ENCODE measurements at places on chromosomes 3 and 15.

DNA sequence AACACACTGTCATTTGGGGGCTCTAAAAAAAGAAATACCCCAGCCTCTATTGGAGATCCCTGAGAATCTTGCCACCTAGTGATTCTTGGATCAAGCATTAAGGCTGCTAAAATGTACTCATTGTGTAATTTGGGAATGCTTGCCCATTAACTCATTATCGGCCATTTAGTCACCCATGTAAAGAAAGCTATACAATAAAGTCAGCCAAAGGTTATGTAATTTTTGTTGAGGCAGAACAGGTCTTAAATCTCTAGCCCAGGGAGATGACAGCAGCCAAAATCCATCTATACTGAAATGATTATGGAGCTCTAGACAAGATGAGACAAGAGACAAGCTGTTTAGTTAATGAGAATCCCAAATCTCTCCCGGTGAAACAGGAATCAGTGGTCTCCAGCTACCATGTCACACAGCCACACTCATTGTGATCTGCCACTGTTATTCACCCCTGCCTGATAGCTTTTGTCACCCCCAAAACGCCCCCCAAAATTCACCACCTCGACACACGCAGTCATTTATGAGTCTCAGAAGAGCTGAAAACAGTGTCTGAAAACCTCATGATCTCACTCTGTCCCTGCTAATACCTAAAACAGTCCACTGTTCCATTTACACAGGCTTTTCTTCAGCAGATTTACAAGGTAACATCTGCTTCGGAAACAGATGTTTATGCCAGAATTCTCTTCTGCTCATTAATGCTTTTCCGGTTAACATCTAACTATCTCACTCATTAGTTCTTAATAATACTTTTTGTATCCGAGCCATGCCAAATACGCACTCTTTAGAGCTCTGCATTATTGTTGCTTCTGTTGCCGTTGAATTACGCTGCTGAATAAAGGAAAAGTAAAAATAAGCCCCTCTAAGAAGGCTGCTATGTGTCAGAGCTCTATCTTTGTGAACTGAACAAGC lies 138.5 kb downstream of the RORA start:
- DNase-seq = no peak

DNA sequence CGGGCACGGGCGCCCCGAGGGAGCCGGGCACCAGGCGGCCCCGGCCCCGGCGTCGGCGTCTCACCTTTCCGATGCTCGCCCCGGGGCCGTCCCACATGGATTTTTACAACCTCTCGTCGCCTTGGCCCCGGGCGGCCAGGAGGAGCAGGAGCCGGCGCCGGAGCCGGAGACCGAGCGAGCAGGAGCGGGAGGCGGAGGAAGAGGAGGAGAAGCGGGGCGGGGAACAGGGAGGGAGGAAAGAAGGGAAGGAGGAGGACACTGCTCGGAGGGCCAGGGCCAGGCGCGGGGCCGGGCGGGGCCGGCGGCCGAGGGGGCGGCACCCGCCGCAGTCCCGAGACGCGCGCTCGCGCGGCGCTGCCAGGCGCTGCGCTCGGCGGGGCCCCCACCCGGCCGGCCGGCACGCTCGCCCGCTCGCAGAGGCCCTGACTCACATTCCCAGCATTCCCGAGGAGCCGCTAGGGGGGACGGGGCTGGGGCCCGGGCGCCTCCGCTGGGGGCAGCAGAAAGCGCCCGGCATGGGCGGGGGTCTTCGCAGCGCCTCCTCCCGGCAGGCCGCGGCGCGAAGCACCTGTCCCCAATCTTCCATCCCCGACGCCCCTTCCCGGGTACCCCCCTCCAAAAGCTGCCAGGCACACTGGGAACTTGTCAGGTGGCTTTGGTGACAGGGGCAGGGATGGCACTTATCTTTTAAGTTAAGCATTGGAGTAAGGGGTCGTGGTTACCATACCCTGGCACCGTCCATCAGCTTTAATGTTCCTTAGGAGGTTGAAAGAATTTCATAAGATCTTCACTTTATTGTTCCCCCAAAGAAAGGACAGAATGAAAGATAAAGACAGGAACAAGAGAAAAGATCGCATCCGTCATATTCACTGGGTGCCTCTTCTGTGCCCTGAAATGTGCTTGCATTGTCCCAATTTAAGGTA lies at the start of gene ERC2:
Gene ERC2, minus strand, starts transcription at position 284 of the 923 bp plus-strand sequence.
- no peak for DNase-seq

GRCh38 chr3:123660900-123661299 lies 76.0 kb upstream of the HACD2 start:
- no peak for DNase-seq

DNA sequence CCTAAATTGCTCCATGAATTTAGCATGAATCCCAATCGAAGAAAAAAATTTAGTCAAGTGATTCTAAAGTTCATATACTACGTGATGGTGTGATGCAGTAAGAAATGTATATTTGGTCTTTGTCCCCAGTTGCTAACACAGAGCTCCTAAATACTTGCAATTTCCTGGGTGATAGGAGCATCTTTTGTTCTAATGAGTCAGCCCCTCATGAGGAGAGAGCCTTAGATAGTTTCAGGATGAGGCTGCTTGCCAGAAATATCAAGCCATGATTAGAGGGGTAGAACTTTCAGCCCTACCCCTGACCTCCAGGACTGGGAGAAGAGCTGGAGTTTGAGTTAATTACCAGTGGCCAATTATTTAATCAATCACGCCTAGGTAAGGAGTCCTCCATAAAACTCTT lies 170.2 kb downstream of the PDE8A start:
- no peak for DNase-seq

DNA sequence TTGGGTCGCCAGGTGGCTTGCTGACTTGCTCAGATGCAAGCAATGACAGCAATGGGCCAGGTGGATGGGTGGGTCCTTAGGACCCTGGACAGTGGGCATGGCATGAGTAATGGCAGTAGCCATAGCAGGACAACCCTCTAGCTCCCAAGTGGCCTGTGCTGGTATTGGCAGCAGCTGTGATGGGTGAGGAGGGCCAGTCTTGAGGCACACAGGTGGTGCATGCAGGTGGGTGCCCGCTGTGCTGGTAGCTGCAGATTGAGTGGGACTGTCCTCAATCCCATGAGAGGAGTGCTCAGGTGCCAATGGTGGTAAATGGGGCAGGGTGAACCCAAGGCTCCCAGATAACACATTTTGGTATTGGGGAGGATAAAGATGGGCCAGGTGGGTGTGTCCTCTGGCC lies 24.2 kb downstream of the AGBL1 start:
- no peak for DNase-seq

DNA sequence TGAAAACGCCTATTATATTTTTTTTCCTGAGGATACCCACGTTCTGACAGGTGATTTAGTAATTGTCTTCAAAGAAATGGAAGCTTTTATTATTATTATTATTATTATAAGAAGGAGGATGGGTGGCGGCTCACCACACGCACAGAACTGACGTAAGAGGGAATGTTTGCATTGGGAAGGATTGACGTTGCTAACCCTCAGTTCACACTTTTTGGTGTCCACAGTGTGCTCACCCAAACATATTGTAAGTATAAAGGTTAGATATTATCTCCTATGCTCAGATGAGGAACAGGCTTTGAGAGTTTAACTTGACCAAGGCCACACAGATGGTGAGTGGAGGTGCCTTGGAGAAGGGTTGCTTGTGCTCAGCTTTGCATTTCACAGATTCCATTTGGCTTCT lies 533.5 kb upstream of the TBL1XR1 start:
- no peak for DNase-seq

DNA sequence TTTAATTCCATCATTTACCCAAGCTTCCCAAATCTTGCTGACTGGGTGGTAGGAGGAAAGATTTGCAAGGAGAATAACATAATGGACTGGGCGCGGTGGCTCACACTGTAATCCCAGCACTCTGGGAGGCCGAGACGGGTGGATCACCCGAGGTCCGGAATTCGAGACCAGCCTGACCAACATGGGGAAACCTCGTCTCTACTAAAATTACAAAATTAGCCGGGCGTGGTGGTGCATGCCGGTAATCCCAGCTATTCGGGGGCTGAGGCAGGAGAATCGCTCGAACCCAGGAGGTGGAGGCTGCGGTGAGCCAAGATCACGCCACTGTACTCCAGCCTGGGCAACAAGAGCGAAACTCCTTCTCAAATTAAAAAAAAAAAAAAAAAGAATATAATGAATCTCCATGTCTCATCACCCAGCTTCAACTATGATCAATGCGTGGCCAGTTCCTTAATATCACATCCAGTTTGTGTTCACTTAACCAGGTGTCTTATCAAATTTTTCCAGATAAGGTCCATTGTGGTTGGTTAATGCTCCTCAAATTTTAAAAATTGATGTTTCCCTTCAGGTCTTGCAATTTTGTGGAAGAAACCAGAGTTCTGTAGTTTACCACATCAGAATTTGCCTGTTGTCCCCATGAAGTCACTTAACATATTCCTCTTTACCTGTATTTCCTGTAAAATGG lies 1.3 kb upstream of the ABCF3 start:
- no peak for DNase-seq

GRCh38 chr3:155079746-155080487 lies at the start of gene MME:
Gene MME, plus strand, starts transcription at chr3:155080319. Its CDS starts 3,849 bp downstream, at chr3:155084168.
- DNase-seq = no peak

DNA sequence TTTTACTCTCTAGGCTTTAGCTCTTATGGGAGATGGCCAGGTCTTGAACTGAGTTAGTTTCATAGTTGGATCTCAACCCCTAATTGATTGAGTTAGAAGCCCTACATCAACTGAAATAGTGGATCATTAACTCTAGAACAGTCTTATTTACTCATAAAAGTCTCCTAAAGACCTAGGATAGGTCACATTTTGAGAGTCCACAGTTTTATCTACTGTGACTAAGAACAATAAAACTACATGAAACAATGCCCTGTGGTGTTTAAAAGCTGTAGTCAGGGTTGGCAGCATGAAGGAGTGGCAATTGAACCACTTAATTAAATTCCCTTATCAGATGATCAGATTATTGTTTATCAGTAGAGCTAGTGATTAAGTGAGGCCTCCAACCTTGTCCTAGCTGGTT lies 22.2 kb upstream of the IDH2 start:
- DNase-seq = no peak

GRCh38 chr15:57857871-57858270 lies 151.4 kb downstream of the POLR2M start:
- DNase-seq = no peak

DNA sequence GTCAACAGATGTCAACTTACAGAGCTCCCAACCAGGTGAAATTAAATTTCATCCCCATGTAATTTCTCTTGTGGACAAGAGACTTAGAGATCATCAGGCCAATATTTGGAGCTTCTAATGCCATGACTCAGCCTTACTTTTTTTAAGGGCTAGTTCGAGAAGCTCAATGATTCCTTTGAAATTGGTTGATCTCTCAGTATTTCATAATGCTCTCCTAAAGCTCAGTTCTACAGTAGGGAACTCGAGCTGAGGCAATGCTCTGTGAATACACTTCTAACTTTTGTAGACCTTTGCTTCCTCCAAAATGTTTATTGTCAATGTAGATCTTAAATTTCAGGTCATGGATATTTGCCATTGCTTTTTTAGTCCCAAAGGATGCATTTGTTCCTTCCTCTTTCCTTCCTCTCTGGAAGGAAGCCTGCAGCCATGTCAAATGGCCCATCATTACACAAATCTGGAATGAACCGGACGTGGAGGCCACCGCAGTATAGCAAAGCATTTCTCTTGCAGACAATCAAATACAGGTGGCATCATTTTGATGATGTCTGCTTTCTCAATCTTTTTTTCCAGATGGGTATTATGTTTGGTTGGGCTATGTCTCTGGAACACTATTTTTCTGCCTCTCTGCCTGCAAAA lies 28.3 kb downstream of the STARD5 start:
- DNase-seq = no peak

DNA sequence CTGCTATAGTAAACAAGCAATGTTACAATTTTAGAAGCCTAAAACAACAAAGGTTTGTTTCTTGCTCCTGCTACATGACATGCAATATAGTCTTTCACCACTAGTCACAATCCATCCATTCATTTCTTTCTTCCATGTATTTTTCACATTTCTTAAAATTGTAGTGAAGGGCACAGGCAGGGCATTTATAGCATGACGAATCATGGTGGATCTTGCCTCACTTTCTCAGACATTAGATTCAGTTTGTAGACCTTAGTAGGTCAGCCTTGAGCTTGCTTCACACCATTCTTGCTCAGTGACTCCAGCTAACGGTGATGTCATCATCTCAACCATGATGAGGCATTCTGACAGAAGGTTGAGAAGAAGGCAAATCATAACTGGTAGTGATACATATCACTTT lies 546.8 kb downstream of the TBL1XR1 start:
- no peak for DNase-seq

- DNase-seq = no peak
Measured at GRCh38 chr3:169627789-169628188, 35.7 kb downstream of the MECOM start.

DNA sequence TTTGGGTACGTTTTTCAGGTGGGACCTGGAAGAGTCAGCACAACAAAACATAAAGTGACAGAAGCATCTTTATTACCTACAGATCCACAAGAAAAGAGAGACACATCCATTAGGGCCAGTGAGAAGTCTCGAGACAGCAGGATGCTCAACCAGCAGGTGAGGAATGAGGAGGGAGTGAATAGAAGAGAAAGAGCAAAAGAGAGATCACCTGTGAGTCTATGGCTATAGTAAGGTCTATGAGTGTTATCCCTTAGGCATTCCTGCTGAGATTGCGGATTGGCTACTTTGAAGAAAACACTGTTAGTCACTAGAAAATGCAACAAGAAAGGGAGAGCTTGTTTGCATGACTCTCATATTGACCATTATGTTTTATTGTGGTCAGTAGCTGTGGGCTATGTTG lies 1556.2 kb upstream of the GBE1 start:
- no peak for DNase-seq

DNA sequence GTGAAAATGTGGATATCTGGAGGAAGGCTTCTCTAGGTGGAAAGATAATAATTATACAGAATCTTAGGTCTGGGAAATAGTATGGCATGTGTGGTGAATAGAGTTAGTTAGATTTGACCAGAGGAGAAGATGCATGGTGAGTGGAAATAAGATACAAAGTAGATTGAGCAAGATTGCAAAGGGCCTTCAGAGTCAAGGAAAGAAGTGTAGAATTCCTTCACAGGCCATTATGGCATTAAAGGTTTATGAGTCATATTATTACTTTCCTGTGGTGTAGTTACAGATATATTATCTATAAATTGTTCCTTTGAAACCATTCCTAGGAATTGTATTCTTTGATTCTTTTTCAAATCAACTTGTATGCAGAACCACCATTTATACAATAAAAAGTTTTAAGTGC lies 660.3 kb downstream of the SI start:
- no peak for DNase-seq

- DNase-seq = no peak
Measured at GRCh38 chr15:69059557-69059943, 45.1 kb downstream of the NOX5 start.

Measured in stimulated activated CD4-positive, alpha-beta T cell treated with anti-CD3 and anti-CD28 coated beads, Interleukin-1b, Interleukin-23, amount 100 ng/mL, for 48 hours (primary cell).